ENCODE measurements at places on chromosomes 13 and 19.

- DNase-seq = no peak
Observed at GRCh38 chr19:1110809-1111640, 7.2 kb downstream of the GPX4 start.

DNA sequence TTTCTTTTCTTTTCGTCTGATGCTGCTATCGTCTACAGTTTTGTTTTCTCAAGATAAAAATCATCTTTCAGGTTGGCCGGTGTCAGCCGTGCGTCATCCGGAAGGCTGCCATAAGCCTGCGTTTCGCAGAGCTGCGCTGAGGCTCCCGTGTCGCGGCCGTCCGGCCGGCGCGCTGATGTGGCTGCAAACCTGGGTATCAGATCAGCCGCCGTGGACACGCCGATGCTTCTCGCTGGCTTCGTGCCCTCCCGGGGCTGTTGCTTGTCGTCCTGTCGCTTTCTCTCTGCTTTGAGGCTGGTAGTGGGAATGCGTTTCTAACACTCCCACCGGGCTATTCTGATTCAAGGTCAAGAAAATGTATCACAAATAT is 45.9 kb upstream of the TFDP1 start:
- no peak for DNase-seq

DNA sequence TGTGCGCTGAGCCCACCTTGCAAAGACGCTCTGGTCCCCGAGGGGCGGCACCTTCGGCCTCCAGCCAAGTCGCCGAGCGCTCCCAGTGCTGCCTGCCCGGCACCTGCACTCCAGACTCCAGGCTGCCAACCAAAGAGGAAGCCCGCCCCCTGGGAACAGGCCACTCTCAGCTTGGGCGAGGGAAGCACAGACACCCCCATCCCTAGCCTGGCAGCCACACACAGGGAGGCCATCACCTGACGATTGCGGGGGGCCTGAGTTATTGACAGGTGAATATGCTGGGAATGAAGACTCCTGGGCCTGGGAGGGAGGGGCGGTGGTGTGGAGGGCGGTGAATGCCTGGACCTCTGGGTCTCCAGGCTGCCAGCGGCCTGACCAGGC is 10.3 kb upstream of the ZNF492 start:
- peak; percentile 80 for DNase-seq

DNA sequence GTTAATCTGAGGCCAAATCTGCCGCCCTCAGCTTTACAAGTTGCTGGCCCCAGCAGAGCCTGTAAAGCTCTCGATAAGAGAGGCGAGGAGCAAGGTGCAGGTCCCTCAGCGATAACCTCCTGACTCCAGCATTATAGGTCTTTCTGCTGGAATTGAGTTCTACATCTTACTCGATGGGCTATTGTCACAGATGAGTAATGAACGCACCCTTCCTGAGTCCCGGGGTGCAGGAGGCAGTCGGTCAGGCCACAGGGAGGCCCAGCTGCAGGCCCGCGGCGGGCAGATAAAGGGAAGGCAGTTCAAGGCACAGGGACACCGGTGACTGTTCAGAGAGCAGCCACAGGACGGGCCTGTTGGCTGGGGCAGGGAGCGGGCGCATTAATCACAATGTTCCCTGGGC is 157.6 kb upstream of the OBI1 start:
- no peak for DNase-seq

DNA sequence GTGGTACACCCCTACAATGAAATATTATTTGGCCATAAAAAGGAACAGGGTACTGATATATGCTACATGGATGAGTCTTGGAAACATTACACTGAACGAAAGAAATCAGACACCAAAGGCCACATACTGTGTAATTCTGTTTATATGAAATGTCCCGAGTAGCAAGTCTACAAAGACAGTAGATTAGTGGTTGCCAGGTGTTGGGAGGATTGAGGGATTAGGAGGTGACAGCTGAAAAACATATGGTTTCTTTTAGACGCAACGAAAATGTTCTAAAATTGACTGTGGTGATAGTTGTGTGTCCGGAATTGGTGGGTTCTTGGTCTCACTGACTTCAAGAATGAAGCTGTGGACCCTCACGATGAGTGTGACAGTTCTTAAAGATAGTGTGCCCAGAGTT is 35.1 kb downstream of the IL17D start:
- no peak for DNase-seq

- no peak for DNase-seq
Observed at GRCh38 chr13:109162248-109163036, 533.0 kb downstream of the MYO16 start.

- no peak for DNase-seq
Observed at GRCh38 chr13:98144027-98144741, 1.3 kb downstream of the FARP1 start.

GRCh38 chr19:30395283-30395682 is 23.1 kb downstream of the ZNF536 start:
- no peak for DNase-seq

DNA sequence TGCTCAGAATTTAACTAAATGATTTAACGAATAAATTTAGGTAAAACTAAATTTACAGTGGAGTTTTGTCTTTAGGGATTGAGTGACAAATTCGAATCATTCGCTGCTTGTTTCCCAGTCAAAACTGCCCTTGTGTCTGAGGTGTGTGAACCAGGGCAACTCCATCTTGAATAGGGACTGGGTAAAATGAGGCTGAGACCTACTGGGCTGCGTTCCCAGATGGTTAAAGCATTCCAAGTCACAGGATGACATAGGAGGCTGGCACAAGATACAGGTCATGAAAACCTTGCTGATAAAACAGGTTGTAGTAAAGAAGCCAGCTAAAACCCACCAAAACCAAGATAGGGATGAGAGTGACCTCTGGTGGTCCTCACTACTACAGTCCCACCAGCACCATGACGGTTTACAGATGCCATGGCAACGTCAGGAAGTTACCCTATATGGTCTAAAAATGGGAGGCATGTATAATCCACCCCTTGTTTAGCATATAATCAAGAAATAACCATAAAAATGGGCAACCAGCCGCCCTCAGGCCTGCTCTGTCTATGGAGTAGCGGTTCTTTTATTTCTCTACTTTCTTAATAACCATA is 10.2 kb upstream of the ANKRD10 start:
- DNase-seq = no peak

- no peak for DNase-seq
Observed at GRCh38 chr13:92896842-92897241, 329.8 kb upstream of the GPC6 start.

GRCh38 chr13:72166102-72166650 is 299.2 kb upstream of the DACH1 start:
- DNase-seq = no peak

DNA sequence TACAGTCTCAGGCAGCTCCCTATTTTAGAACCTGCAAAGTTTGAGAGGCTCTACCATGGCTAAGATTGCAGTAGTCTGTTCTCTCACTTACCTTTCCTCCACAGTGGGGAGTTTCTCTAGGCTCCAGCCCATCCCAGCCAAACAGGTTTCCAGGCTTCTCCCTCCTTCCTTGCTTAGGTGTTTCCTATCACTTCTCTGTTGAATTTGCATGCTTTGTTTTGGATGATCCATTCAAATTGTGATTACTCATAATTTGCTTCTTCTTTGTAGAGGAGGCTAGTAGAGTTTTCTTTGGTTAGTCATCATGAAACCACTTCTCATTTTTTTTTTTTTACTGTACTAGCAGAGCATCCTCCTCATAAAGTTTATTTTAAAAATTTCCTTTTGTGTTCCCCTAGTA is 1242.2 kb upstream of the MIR17HG start:
- DNase-seq = no peak

- DNase-seq = no peak
Observed at GRCh38 chr13:77386880-77387606, 60.1 kb upstream of the MYCBP2 start.

- no peak for DNase-seq
Observed at GRCh38 chr13:40313269-40314200, 352.9 kb downstream of the FOXO1 start.

DNA sequence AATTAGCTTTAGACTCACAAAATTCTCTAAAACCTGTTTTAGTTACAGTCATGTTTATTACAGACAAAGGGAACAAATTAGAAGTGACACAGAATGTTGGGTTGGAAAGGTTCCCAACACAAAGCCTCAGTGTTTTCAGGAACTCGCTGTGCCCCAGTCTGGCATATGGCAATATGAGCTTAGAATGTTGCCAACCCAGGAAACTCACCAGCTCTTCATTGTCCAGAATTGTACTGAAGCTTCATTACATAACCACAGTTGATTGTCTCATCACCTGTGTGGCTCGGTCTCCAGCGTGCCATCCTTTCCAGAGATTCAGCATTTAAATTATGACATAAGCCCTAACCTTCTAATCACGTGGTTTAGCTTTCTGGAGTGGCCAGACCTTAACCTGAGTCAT is 19.1 kb downstream of the ZNF264 start:
- DNase-seq = no peak

- no peak for DNase-seq
Observed at GRCh38 chr13:51731759-51732158, 72.2 kb downstream of the DHRS12 start.

DNA sequence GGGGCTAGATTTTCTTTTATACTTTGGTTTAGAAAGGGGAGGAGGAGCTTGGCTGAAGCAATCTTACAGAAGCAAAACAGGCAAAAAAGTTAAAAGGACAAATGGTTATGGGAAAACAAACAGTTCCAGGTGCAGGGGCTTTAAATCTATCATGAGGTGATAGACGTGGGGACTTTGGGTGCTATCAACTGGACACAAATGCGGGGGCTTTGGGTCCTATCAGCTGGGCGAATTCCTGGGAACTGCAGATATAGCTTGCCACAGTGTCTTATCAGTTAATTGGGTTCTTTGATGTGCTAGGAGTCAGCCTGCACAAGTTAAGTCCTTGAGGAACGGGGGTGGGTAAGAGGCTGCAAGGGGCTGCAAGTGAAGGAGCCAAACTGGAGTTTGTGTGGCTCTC is 260.6 kb downstream of the TUBA3C start:
- no peak for DNase-seq

DNA sequence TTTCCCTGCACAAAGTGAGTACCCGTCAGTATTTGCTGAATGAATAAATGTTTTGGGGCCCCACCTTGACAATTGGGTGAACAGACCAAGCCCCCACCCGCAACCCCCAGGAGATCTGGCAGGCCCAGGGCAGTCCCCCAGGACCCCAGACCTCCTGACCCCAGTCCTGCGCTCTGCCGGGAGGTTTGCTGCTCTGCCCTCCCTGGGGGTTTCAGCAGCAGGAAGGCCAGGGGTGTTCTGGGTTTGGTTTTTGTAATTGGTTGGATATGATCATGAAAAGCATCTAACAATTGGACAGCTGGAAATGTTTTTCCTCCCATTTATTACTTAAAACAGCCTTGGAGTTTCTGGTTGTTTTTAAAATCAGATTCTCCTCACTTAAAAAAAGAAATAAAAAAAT is 193.8 kb downstream of the URI1 start:
- DNase-seq = no peak

DNA sequence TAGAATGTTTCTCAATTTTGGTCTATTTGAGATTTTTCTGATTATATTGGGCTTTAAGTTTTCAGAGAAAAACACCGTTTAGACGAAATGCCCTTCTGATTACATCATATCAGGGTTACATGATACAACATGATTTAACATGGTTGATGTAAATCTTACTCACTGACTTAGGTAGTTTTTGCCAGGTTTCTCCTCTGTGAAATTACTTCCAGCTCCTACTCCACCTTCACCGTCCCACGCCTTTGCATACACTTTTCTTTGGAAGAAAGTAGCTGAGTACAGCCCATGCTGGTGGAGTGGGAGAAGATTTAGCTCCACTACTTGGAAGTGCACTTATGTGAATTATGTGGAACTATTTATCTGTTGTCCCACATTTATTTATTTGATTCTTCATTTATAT is 433.2 kb upstream of the KLHL1 start:
- no peak for DNase-seq

- no peak for DNase-seq
Observed at GRCh38 chr13:54263868-54264267, 1235.3 kb downstream of the OLFM4 start.

GRCh38 chr19:3808420-3809143 is 22.4 kb upstream of the MATK start:
- DNase-seq = no peak

- no peak for DNase-seq
Observed at GRCh38 chr19:40392894-40393517, 3.0 kb upstream of the HIPK4 start.

DNA sequence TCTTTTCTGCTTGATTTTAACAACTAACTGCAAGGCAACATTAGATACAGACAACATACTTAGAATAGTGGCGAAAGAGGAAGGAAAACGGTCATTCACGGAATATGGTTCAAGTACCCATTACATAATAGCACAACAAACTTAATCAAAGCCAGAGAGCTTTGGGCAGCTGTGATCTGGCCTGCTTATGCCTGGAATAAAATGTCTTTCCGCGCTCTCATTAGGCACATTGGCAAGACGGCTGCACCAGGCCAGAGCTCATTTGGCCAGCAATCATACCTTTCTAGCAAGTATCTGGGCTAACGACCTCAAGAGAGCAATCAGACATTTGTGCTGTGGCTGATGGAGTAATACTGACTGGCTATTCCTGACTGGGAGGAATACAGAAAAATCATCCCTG is 112.8 kb downstream of the NALCN start:
- no peak for DNase-seq

DNA sequence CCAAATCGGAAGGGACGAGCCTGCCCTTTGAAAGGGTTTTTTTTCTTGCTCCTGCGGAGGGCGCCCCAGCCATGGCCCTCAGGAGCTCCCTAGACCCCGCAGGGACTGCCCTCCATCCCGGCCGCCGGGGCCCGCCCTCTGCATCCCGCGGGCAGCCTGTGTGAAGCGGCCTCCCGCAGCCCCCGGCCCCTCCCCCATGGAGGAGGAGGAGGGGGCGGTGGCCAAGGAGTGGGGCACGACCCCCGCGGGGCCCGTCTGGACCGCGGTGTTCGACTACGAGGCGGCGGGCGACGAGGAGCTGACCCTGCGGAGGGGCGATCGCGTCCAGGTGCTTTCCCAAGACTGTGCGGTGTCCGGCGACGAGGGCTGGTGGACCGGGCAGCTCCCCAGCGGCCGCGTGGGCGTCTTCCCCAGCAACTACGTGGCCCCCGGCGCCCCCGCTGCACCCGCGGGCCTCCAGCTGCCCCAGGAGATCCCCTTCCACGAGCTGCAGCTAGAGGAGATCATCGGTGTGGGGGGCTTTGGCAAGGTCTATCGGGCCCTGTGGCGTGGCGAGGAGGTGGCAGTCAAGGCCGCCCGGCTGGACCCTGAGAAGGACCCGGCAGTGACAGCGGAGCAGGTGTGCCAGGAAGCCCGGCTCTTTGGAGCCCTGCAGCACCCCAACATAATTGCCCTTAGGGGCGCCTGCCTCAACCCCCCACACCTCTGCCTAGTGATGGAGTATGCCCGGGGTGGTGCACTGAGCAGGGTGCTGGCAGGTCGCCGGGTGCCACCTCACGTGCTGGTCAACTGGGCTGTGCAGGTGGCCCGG is 815 bp downstream of the MAP3K10 start:
- DNase-seq = no peak

Measured in vagina (tissue), 2 donors.